H9 (cell line): ENCODE measurements at places on chromosomes 3 and 15. TPM values are rescaled to one million over a fixed set of nuclear protein-coding genes. Genes with fewer than 3 reads are reported as not detected.

Gene AHSG
- total RNA-seq, result 0.13 TPM in 1 of 2 replicates, not detected in the other

Gene CAPN3
- 0.31 and 0.53 TPM in 2 replicates for total RNA-seq

Gene SPESP1
- total RNA-seq, result not detected in 2 replicates

Gene UBE2E2
- 38.6 TPM in 2 replicates for total RNA-seq

Gene B2M
- total RNA-seq, result 74.3 and 81.0 TPM in 2 replicates

Gene LHFPL4
- total RNA-seq, result 16.3 and 19.2 TPM in 2 replicates

Gene ARNT2
- 9.5 and 10.5 TPM in 2 replicates for total RNA-seq

Gene FBXO40
- total RNA-seq, result 0.04 and 0.15 TPM in 2 replicates

DNA sequence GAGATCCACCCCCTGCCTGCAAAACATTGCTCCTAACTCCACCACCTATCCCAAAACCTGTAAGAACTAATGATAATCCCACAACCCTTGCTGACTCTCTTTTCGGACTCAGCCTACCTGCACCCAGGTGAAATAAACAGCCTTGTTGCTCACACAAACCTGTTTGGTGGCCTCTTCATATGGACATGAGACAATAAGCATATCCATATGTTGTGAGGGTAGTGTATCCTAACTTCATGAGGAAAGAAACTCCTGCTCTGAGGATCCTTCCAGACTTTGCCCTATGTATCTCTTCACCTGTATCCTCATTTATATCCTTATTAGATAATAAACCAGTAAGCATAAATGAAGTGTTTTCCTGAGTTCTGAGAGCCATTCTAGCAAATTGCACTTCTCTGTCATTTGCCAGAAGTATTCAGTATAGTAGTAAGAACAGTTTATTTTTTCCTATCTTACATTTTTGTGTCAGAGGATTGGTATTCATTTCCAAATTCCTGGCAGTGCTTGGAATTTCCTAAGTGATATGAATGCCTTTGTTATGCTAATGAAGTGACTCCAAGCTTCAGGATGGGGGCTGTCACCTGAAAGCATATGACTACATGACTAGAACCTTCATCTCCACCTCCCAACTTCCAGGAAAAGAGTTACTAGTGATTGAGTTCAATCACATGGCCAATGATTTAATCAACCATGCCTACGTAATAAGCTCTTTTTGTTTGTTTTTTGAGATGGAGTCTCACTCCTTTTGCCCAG lies 30.2 kb downstream of the TTBK2 start:
- no peak for DNase-seq

DNA sequence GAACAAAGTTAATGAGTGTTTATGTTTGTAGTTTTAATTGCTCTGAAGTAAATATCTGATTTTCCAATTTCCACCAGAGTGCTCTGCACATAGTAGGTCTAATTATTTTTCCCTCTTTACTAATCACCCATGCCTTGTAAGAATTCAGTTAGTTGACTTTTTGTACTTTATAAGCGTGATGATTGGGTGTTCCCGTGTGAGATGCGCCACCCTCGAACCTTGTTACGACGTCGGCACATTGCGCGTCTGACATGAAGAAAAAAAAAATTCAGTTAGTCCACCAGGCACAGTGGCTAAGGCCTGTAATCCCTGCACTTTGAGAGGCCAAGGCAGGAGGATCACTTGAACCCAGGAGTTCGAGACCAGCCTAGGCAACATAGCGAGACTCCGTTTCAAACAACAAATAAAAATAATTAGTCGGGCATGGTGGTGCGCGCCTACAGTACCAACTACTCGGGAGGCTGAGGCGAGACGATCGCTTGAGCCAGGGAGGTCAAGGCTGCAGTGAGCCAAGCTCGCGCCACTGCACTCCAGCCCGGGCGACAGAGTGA lies 507 bp upstream of the VHL start:
- no peak for DNase-seq

DNA sequence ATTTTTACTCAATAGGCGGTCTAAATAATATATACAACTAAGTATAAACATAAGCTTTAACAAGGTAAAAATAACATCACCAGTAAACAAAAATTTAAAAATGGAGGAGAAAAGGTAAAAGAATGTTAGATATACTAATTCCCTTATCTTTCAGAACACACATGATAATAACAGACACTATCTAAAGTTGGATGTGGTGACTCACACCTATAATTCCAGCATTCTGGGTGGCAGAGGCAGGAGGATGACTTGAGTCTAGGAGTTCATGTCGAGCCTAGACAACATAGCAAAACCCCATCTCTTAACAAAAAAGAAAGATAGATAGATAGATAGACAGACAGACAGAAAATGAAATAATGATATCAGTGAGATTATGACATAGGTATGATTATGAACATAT lies 85.1 kb downstream of the STAG1 start:
- no peak for DNase-seq

GRCh38 chr3:61774279-61774890 lies 213.0 kb downstream of the PTPRG start:
- DNase-seq, result no peak

GRCh38 chr3:151404316-151404715 lies 19.8 kb upstream of the P2RY12 start:
- DNase-seq, result no peak

GRCh38 chr3:70400194-70400593 lies 87.8 kb upstream of the MDFIC2 start:
- DNase-seq, result no peak

DNA sequence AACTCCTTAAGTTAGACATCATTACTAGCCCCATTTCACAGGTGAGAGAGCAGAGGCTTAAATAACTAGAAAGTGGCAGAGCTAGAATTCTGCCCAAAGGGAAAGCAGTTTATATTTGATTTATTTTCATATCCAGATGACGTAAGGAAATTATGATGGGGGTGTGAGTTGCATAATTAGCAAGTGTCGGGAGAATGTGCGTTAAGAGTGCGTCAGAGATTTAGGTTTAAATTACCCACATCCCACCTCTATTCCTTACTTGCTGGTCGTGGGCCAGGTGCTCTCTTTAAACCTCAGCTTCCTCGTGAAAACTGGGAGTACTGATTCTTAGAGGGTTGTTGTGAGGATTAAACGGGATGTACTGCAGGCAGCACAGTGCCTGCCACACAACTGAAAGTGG lies 32.3 kb downstream of the FSTL1 start:
- DNase-seq, result no peak

DNA sequence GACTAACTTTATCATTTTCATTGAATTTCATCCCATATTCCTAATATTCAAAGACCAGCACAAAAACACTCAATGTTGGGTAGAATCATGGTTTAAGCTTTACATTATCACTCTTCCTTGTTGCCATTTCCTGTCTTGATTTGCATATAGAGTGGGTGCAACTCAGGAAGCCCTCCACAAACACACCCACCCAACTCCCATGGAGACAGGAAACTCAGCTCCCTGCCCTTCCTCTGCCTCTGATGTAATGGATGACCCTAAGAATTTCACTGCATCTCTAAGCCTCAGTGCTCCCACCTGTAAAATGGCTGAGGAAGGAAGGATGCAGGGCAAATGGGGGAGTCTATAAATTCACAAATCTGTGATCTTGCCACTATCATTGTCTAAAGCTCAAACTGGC lies 98.1 kb upstream of the BFSP2 start:
- no peak for DNase-seq

DNA sequence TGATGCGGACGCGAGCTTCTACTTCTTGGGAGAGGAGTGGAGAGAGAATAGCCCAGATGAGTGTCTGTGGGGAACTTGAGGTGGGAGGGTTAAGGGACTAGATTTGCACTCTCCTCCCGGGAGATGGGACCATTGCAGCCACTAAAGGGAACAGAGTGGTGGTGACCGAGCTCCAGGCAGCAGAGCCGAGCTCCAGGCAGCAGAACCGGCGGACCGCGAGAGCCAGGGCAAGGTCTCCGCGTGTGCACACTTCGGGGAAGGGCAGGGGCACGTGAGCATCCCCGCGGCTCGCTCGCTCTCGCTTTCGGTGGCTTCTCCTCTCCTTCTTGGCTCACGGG lies 1.1 kb downstream of the IGDCC3 start:
- DNase-seq, result peak; percentile 52

DNA sequence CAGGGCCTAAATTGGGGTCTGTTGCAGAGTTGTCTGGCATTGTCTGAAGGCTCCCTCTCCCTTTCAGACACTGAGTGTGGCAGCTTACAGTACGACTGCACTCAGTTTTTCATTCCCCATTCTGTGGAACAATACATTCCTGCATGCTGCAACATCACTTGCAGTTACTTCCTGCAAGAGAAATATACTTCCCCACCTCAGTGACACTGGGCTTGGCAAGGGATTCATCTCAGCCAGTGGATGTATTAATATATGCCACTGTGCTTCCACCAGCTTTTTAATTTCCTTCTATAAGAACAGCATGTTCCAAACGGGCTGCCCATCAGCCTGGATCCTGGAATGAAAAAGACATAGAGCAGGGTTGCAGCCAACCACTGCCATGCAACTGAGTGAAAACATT lies 23.1 kb downstream of the B3GALNT1 start:
- DNase-seq, result no peak

DNA sequence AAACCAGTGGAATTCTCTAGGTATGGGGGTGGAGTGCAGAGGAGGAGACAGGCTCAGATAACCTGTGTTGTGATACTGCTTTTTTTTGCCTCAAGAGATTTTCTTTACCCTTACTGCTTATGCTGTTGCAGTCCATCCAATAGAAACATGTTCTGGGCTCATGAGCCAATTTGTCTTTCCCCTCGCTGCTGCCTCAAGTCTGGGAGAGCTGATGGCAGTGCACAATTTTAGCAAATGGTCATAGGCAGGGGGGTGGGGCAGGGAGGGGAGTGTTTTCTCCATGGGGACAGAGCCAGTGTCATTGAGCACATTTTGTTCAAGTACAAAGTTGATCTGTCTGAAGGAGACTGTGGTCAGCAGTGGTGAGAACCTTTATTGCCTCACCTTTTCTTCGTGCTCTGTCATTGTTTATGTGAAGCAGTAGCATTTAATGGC lies 134.9 kb downstream of the MBNL1 start:
- DNase-seq, result no peak

DNA sequence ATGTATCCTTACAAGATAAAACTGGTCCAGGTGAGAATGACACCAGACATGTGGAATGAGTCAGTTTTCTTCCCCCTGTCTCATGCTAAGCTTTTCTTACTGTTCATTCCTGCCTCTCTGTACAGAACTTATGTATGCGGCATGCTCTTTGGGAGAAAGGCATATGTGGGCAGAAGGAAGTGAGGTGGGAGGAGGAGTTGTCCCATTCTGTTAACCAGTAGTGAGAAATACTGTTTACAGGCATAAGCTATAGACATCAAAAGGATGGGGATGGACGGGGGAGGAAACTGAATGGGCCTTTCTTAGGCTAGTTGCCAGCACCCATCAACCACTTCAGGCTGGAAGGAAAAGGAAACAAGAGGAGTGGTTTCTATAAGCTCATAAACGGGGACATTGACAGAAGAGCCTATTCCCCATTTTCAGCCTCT lies 143.6 kb upstream of the BHLHE40 start:
- DNase-seq, result no peak

GRCh38 chr3:50609763-50610085 lies 1.9 kb downstream of the CISH start:
- no peak for DNase-seq

- no peak for DNase-seq
These were observed 28.6 kb downstream of the EPHB1 start for GRCh38 chr3:134823679-134824078.

DNA sequence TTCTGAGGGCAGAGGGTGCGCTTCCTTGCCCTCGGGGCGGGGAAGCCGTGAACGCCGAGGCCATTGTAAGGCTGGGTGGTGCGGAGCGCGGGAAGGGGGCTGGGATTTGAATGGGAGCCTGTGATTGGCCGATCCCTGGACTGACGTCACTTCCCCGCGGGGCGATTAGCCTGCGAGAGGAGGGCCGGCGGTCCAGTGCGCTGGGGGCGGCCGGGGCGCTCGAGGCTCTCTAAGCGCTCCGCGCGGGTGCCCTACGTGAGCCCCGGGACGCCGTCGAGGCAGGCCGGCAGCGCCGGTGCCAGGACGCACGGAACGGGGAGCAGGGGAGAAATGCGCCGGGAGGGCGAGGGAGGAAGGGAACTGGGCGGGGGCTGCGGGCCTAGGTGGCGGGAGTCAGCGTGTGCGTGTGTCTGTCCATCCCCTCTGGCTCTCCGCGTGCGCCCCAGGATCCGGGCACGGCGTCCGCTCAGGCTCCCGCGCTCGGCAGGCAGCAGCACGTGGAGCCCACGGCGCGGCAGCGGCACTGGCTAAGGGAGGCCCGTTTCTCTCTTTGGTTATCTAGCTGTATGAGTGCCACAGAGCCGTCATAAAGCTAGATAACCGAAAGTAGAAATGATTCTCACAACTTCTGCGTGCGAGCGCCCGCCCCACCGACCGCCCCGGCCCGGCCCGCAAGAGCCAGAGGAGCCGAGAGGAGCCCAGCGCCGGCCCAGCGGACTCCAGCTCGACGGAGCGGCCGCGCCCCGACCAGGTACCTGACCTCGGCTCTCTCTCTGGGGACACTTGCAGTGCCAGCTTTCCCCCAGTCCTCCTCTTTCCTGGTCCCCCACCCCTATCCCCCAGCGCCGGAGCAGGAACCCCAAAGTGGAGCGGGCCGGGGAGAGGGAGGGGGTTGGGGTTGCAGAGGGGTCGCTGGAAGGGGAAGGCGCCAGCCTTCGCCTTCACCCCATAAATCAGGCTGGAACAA lies 33.1 kb upstream of the POLG start:
- peak; percentile 91 for DNase-seq

DNA sequence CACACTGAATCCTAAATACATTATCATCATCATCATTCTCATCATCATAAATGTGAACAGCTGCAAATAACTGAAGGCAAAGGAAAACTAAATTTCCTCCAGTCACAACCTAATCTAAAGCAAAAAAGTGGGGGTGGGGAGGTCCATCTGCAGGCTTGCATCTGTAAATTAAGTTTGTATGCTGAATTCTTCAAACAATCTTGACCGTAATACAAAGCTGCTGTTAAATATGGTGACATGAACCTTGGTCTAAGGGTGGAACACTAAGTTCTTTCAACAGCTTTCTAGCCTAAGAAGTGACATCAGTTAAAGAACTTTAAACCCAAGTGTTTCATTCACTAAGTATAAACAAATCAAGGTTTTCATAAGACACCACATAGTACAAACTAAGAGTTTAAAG lies 4.3 kb downstream of the LRRFIP2 start:
- no peak for DNase-seq

DNA sequence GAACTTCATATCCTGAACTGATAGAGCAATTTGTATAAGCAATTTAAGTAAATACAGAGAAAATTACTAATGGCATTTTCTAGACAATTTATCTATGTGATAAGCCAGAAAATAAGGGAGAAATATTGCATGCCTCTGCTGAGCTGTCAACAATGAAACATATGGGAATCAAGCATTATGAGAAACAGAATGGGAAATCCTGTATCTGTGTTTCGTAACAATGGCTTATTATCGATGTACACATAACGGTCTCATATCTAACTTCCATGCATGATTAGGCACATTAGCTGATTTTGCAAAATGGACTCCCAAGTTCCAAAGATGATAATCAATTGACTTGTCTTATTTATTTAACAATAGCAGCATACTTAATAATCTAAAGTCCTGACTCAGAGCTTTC lies 30.4 kb upstream of the KCNMB2 start:
- no peak for DNase-seq
